ENCODE measurements at places on chromosomes 2 and 18. TPM values are rescaled to one million over a fixed set of nuclear protein-coding genes. Genes with fewer than 3 reads are reported as not detected.
A peak's percentile ranks its signal among the peaks of the same experiment; 100 is the strongest.

Gene KIAA2012
- total RNA-seq, result not detected

Gene EMILIN2
- total RNA-seq, result 17.3 TPM

Gene ACADL
- not detected for total RNA-seq

Gene CRYBA2
- not detected for total RNA-seq

DNA sequence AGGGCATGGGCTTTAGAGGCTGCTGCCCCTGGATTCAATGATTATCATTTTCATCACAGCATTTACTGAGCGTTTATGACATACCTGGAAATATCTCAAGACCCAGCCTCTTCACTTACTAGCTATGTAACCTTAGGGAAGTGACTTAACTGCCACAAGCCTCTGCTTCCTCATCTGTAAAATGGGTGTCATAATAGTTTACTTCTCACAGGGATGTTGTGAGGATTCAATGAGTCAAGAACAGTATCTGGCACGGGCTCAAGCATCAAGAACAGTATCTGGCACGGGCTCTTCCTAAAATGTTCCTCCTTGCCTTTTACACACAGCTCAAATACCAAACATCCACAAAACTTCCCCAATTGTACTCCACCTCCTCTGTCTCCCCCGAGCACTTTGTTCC, 31.4 kb downstream of the LGALSL start:
- no peak overlapping the region for H3K4me3 ChIP-seq
- peaks cover 1% of the 10 kb centered on the region for H3K27me3 ChIP-seq
- DNase-seq, result no peak
- peaks cover 8% of the 10 kb centered on the region for H3K4me1 ChIP-seq
- H3K36me3 ChIP-seq, result no peaks in the 10 kb centered on the region

DNA sequence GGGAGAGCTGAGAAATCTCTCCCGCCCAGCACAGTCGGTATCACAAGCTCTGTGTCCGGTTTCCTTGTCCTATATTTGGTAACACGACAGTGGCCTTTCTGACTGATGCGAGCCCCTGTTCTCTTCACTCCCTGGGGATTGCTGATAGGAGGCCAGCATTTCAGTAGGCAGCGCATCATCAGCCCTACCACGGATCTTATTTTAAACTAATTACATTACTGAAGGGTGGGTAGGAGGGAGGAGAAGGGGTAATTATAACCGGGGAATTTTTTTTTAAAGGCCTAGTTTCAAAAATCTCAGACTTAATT, 125.6 kb upstream of the LGALSL start:
- H3K4me1 ChIP-seq, result peaks cover 51% of the 10 kb centered on the region
- H3K4me3 ChIP-seq, result no peak overlapping the region
- no peak for DNase-seq
- H3K27ac ChIP-seq, result peak overlapping the region; percentile 95
- H3K27me3 ChIP-seq, result no peaks in the 10 kb centered on the region
- H3K36me3 ChIP-seq, result no peaks in the 10 kb centered on the region

GRCh38 chr2:168053676-168054075, 193.7 kb downstream of the STK39 start:
- no peaks in the 10 kb centered on the region for H3K36me3 ChIP-seq
- no peaks in the 10 kb centered on the region for H3K27me3 ChIP-seq
- no peak overlapping the region for H3K4me3 ChIP-seq
- H3K4me1 ChIP-seq, result no peaks in the 10 kb centered on the region
- no peak overlapping the region for H3K27ac ChIP-seq

DNA sequence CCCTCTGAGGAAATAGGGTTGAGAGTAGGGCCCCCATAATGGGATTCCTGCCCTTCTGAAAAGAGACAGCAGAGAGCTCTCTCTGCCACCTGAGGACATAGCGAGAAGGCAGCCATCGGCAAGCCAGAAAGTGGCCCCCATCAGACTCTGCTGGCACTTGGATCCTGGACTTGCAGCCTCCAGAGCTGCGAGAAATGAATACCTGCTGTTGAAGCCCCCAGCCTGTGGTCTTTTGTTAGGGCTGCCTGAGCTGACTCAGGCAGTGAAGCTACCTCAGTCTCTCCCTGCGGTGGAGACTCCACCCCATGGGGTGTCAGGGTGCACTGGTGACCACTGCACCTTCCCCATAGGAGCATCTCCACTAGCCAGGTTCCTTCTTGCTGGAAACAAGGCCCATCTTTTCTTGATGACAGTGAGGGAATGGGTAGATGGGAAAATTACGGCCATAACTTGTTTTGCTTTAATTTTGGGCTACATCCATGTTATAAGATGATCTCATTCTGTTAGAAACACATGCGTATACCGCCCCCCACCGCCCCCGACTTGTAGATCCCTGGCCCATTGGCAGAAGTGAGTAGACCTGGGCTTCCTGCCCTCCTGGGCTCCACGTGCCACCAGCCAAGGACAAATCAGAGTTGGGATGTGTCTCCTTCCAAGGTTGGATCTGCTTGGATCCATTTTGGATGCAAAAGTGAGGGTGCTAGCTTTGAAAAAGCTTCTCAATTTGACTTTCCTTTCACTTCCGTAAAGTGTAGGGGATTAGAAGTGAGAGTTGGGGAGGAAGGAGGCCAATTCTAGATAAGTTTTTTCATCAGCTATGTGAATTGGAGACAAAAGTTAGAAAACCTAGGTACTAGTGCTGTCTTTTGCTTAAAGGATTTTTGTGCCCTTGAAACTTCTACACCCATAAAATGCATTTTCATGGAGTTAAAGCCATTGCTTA, 42.9 kb downstream of the NCK2 start:
- H3K4me1 ChIP-seq, result peaks cover 95% of the 10 kb centered on the region
- H3K4me3 ChIP-seq, result peak overlapping the region; percentile 51
- peaks cover 42% of the 10 kb centered on the region for H3K36me3 ChIP-seq
- no peaks in the 10 kb centered on the region for H3K27me3 ChIP-seq

DNA sequence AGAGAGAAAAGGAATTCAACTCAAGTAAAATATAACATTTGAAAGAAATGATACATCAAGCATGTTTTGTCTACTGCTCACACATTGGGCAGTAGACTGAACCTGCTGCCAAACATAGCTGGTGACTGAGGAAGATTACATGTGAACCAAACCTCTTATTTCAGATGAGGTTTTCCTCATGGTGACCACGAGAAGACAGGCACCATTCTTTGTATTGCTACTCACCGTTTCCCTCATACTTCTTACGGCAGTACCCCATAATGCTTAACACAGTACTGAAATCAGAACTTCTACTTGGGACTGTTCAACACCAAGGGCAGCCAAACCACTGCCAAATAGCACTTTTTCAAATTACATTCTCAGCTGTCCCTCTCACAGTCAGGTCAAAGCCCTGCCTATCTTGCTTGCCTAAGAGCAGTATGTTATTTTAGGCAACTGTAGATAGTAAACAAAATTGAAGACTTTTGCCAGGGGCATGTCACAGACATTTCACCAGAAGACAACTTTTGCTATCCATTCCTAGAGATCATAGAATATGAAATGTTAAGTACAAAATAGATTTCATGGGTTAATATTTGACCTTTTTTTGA, 167.1 kb upstream of the DOK6 start:
- no peaks in the 10 kb centered on the region for H3K4me1 ChIP-seq
- H3K27ac ChIP-seq, result no peak overlapping the region
- H3K27me3 ChIP-seq, result no peaks in the 10 kb centered on the region
- no peak overlapping the region for H3K4me3 ChIP-seq
- no peak for DNase-seq
- H3K36me3 ChIP-seq, result no peaks in the 10 kb centered on the region

DNA sequence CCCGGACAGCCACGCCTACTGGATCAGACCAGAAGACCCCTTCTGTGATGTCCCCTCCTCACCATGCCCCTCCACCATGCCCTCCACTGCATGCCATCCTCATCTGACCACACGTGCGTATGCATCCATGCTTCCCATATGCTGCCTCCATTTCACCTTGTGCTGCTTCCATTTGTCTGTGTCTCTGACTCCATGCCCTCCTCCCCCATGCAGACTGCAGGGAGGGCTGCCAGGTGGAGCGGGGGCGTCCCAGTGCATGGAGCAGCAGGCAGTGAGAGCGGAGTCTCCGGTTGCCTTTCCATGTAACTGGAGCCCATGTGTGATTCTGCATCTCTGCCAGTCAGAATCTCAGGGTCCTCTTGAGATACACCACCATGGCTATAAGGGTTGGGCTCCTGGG, 52.6 kb downstream of the COA5 start:
- DNase-seq, result no peak
- H3K27ac ChIP-seq, result peak overlapping the region; percentile 56
- peaks cover 57% of the 10 kb centered on the region for H3K36me3 ChIP-seq
- H3K4me1 ChIP-seq, result peaks cover 70% of the 10 kb centered on the region
- H3K4me3 ChIP-seq, result no peak overlapping the region
- H3K27me3 ChIP-seq, result no peaks in the 10 kb centered on the region

DNA sequence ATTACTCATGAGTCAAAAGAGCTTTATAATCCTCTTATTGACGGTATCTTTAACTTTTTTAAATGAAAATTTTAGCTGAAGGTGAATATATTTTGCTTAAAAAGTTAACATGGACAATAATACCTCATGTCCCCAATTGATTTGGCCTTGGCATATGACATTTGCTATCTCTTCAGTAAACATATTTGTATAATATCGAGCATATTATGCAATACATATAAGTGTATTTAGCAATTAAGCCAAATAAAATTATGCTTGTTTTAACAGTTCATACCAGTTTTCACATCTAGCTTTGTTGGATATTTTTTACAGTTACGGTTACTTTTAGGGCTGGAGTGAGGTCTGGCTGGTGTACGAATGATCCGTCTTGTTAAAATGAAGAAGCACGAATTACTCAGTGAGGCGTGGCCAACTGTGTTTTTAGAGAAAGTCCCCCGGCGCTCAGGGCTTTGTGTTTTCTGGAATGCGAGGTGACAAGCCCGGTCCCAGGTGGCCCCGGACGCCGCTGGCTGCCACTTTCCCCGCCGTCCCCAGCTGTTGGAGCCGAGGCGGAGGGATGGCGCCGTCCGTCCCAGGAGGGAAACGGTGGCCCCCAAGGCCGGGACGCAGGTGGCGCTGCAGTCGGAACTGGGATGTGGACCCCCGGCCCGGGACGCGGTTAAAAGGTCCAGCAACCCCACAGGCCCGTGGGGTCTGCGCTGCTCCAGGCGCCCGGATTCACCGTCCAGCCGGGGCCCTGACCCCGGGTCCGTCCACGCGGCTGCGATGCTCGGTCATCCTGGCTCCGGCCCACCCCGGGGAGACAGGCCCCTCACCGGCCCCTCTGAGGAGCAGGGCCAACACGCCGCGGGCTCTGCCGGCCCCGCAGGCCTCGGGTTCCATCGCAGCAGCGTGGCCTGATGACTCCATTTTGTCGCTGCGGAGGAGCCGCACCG, 41.3 kb downstream of the TMEM18 start:
- no peak for DNase-seq
- no peak overlapping the region for H3K27ac ChIP-seq
- no peaks in the 10 kb centered on the region for H3K27me3 ChIP-seq

GRCh38 chr2:9779596-9780264, 63.5 kb upstream of the TAF1B start:
- H3K27me3 ChIP-seq, result no peaks in the 10 kb centered on the region
- peak; percentile 74 for DNase-seq
- H3K4me1 ChIP-seq, result peaks cover 36% of the 10 kb centered on the region
- H3K36me3 ChIP-seq, result no peaks in the 10 kb centered on the region
- H3K27ac ChIP-seq, result peak overlapping the region; percentile 58
- peak overlapping the region; percentile 20 for H3K4me3 ChIP-seq

- H3K27ac ChIP-seq, result no peak overlapping the region
- DNase-seq, result no peak
- H3K4me3 ChIP-seq, result no peak overlapping the region
- H3K4me1 ChIP-seq, result no peaks in the 10 kb centered on the region
- no peaks in the 10 kb centered on the region for H3K36me3 ChIP-seq
- H3K27me3 ChIP-seq, result no peaks in the 10 kb centered on the region
Observed at GRCh38 chr2:49582946-49583345, 428.6 kb upstream of the FSHR start.

DNA sequence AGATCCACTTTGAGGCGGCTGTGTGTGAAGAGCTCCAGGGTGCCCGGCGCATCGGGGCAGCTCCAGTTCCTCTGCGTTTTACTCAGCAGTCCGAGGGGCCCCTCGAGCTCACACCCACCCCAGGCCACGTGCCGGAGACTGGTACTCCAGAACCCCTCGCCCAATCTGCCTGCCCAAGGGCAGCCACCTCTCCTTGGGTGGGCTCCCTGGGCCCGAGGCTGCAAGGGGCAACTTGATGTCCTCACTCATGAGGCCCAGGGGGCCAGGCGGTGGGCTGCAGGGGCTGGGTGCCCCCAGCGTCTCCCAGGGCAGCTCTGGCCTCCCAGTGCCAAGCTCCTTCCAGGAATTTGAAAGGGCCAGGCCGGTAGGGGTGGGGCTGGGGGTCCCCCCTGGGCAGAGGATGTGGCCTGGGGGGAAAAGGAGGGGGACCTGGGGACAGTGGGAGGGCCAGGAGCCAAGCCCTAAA, 16.7 kb downstream of the RAMP1 start:
- H3K4me1 ChIP-seq, result peaks cover 7% of the 10 kb centered on the region
- no peak for DNase-seq
- no peak overlapping the region for H3K4me3 ChIP-seq
- H3K27ac ChIP-seq, result no peak overlapping the region
- peaks cover 2% of the 10 kb centered on the region for H3K27me3 ChIP-seq

DNA sequence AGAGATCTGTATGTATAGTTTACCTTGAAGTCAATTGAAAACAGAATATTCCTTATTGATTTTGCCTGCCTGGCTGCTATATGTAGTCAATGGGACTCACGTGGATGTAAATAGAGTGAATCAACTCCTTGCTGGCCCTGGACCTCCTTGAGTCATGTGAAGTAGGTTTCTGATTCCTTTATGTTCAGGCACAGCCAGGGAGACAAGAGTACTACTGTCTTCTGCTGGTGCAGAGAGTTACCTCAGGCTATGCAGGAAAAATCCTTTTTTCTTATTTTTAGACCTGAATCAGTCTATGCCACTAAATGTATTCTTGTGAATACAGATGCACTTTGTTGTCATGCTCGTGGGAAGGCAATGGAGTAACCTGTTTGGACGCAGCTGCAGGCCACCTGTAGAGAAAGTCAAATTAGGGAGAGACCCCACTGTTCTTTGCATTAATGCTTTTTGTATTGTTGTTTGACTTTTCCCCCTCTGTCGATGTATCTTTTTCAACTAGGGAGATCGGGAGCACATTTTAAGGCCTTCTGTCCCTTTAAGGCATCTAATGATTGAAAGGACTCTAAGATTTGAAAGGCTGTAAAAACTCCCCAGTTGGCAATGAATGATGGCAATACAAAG, 473.9 kb downstream of the ARHGAP15 start:
- peaks cover 10% of the 10 kb centered on the region for H3K36me3 ChIP-seq
- no peak overlapping the region for H3K4me3 ChIP-seq
- no peaks in the 10 kb centered on the region for H3K27me3 ChIP-seq
- peaks cover 23% of the 10 kb centered on the region for H3K4me1 ChIP-seq
- H3K27ac ChIP-seq, result no peak overlapping the region
- DNase-seq, result no peak

GRCh38 chr2:79100285-79100684, 12.5 kb upstream of the REG1B start:
- H3K36me3 ChIP-seq, result no peaks in the 10 kb centered on the region
- no peak for DNase-seq
- no peaks in the 10 kb centered on the region for H3K4me1 ChIP-seq
- no peak overlapping the region for H3K27ac ChIP-seq

Data from activated CD8-positive, alpha-beta T cell treated with anti-CD3 and anti-CD28 coated beads for 36 hours (primary cell).